ENCODE measurements at places on chromosomes 13 and 19. TPM values are rescaled to one million over a fixed set of nuclear protein-coding genes. Genes with fewer than 3 reads are reported as not detected.

DNA sequence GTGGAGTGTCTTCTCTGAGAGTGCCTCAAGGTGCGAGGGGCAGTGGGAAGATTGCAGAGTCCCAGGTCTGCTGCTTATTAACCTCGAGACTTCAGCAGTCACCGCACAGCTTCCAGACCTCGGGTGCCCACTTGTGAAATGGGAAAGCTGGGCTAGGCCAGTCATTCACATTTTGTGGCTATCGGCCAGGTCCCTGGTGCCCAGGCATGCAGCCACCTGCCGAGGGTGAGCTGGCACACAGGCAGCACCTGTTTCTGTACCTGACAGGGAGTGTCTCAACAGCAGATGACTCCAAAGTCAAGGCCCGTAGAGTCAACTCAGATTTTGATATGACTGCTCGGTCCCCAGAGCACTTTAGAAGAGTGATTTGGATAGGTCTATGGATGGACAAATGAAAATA, 21.9 kb downstream of the UQCRFS1 start:
- no peak for DNase-seq

- DNase-seq, result no peak
Measured at GRCh38 chr13:77001963-77002587, 10.2 kb downstream of the CLN5 start.

DNA sequence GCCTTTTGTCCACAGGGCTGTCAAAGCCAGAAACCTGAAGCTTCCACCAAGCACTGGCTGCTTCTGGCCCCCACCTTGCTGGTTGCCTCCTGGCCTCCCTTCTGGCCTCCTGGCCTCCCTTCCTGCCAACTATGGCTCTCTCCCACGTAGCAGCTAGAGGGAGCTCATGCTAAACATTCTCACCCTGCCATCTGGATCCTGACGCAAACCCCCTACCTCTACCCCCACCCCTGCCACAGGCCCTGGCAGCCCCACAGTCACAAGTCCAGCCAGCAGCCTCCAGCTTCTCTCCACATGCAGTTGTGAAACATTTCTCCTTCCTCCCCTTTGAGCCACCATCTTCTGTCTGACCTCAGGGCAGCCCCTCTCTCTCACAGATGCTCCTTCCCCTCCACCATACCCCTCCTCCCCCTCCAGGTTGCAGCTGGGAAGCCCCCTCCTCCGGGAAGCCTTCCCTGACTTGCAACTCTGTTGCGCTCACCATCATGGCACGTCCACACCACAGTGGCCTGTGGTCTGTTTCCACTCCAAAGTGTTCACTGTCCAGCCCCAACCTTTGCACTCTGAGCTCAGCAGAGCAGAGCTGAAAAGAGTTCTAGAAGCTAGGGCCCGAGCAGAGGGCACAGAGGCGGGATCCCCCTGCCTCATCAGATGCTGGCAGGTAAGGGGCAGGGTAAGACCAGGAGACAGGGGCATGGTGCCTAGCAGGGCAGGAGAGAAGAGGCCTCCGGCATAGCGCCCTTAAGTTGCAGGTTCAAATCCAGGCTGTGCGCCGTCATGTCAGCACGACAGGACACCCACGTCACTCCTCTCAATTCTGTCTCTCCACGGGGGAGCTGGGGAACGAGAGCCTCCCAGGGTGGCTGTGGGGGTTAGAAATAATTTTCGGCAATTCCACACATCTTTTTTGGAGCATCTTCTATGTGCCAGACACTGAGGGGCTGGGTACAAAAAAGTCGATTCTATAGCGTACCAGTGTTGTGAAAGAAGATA, 7.3 kb downstream of the ADGRL1 start:
- no peak for DNase-seq

DNA sequence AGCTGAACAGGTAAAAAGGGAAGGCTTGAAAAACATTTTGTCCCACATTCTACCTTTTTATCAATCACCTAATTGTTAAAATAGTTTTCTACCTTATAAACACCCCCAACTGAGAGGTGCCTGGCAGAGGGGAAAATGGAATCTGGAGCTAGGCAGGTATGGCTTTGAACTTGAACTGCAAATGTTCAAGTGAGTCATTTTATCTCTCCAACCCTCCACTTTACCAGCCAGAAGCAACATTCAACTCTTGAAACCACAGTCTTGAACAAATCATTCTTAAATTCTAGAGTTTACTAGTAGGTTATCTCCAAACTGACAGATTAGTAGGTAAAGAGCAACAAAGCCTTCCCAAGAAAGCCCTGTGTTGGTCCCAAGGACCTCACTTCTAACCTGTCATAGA, 116.9 kb downstream of the ABCC4 start:
- DNase-seq, result no peak

- DNase-seq, result no peak
Measured at GRCh38 chr13:112601371-112601770, 13.4 kb upstream of the TUBGCP3 start.

GRCh38 chr13:106038752-106039151, 496.7 kb downstream of the EFNB2 start:
- no peak for DNase-seq

GRCh38 chr13:93752541-93752940, 525.9 kb downstream of the GPC6 start:
- no peak for DNase-seq

DNA sequence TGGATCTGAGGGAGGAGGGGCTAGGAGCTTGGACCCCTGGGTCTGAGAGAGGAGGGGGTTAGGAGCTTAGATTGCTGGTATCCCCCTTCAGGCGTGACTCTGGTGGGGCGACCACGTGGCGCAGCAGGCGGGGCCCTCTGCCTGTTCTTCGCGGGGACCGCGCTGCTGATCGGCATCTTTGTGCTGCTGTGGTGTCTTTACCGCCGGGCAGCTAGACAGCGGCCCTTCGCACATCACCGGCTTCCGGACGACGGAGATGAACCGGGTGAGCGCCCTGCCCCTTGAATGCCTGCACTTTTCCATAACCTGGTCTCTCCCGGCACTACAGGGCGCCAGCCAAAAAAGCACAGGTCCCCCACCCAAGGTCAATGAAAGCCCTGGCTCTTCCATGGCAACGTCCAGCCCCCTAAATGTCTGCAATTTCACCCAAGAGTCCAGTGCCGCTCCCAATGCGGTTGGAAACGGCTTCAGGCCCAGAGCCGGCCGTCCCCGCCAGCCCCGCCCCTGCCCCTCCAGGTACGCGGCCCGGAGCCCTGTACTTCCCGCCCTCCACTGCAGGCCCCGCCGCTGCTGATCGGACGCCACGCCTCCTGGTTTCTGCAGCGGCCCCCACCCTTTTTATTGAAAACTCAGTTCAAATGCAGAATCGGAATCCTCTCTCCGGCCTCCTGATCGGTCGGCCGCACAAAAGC, 2.8 kb downstream of the GFY start:
- no peak for DNase-seq

DNA sequence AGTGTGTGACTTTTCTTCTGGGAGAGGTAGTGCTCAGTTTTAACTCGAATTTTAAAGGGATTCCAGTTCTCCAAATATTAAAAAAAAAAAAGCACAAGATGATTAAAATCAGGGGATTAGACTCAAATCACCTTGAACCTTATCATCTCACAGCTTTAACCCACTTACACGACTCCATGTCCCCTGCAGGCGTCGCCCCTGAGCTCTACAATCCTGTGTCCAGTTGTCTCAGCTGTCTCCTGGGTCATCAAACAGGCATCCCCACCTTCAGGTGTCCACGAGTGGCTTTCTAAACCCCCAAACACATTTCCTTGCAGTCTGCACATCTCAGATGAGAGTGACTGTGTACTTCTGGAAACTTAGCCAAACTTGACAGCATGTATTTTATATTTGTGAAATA, 14.1 kb downstream of the ZNF808 start:
- no peak for DNase-seq

The MUC16 gene
- total RNA-seq, result not detected

The PTGIR gene
- total RNA-seq, result not detected

The ERFL gene
- total RNA-seq, result not detected

The LGALS13 gene
- not detected for total RNA-seq

The PEAK3 gene
- total RNA-seq, result not detected

The LCP1 gene
- 8.0 TPM for total RNA-seq

The FOXA3 gene
- total RNA-seq, result not detected

The MAST1 gene
- 35.1 TPM for total RNA-seq
